Stimulated activated CD4-positive, alpha-beta T cell treated with anti-CD3 and anti-CD28 coated beads, TNF-alpha, amount 100 ng/mL, for 4 hours (primary cell): ENCODE measurements at places on chromosomes 13 and 19.
A peak's percentile ranks its signal among the peaks of the same experiment; 100 is the strongest.

DNA sequence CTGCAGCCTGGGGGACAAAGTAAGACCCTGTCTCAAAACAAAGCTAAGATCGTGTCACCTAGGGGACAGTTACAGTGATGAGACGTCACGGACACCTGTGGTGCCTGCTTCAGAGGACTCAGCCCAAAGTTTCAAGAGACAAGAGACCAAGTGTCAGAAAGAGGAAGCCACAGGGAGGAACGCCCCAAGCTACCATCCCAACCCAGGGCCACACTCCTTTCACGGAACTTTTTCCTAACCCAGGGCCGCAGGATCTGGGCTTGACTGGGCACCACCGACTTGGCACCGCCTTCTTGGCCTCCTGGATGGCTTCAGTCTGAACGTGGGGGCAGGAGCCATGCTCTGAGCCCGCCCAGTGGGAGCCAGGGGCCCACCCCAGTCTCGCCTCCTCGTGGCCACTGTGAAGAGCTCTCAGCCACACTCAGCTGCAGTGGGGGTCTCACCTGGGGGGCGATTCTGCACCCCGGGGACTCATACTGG, 8.5 kb downstream of the MOB3A start:
- DNase-seq, result no peak

- no peak for DNase-seq
Observed at GRCh38 chr19:45306040-45306439, 16.6 kb downstream of the CKM start.

GRCh38 chr19:53424968-53425597, 6.7 kb upstream of the ZNF761 start:
- DNase-seq, result peak; percentile 48

GRCh38 chr13:42356184-42356575, 84.2 kb downstream of the AKAP11 start:
- no peak for DNase-seq

DNA sequence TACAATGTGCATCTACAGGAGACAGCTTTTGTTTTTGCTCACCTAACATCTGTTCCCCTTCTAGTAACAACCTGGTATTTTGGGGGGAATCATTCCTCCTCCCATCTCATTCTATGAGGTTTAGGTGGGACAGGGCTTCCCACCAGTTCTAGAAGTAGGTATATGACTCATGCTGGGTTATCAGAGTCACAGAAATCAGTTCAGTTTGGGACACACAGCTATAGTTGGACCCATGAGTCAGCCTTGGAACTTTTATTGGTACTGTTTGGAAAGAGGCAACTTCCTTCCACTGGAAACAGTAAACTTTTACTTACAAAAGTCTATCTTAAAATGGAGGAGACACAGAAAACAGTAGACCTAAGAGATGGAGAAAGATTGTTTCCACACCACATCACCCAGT, 185.5 kb downstream of the DNAJC3 start:
- DNase-seq, result no peak

- DNase-seq, result no peak
Observed at GRCh38 chr13:113904411-113904810, 40.5 kb upstream of the GAS6 start.

- peak; percentile 5 for DNase-seq
Observed at GRCh38 chr13:20901668-20902437, 693 bp downstream of the XPO4 start.

GRCh38 chr19:17214508-17215126, 540 bp upstream of the USE1 start:
- DNase-seq, result no peak

DNA sequence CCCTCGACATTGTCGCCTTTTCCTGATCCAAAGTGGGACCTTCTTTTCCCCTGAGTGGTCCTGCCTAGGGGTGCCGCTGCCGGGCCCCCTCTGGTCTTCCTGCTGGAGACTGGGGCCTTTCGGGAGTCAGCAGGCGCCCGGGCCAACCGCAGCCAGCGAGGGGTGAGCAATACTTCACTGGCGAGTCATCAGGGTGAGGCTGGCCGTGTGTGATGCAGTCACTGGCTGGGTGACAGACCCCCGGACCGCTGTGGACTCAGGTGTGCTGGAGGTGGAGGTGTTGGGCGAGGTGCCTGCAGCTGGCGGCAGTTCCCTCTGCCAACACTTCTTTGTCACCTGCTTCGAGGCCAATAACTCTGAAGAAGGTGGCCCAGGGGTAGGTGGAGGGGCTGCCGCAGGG, 1.5 kb upstream of the CGB5 start:
- no peak for DNase-seq

DNA sequence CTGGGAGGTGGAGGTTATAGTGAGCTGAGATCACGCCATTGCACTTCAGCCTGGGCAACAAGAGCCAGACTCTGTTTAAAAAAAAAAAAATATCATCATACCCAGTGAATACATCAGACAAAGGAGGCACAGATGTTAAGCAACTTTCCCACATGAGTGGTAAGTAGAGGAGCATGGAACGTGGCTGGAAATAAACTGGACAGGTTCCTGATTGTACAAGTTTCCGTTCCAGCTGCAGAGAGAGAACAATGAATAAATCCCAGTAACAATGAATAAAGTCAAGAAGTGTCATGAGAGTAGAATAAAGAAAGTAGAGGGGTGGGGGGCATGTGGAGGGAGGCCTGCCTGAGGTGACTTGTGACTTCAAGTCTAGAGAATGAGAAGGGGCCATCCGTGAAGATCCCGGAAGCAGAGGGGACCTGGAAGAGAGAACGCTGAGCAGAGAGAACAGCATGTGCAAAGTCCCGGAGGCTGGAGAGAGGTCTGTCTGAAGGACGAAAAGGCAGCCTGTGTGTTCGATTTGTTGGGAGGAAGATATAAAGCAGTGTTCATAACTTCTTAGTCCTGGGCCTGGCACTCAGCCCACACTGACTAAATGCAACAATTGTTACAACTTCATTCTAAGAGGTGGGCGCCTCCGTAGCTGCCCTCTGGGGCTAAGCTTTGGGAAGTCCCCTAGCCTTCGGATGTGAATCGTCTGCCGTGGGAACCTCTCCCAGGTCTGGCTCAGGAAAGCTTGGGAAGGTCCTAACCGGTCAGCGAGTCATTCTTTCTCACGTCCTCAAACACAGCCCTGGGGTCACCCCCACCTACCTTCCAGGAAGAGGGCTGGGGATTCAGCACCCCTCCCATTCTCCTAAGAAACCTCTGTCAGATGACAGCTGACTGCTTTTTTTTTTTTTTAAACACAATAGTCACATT, 15.3 kb upstream of the ARHGEF18 start:
- DNase-seq, result no peak
